ENCODE measurements at places on chromosomes 13 and 19. TPM values are rescaled to one million over a fixed set of nuclear protein-coding genes. Genes with fewer than 3 reads are reported as not detected.

GNA15 gene
- polyA plus RNA-seq = 1.8 TPM

DNA sequence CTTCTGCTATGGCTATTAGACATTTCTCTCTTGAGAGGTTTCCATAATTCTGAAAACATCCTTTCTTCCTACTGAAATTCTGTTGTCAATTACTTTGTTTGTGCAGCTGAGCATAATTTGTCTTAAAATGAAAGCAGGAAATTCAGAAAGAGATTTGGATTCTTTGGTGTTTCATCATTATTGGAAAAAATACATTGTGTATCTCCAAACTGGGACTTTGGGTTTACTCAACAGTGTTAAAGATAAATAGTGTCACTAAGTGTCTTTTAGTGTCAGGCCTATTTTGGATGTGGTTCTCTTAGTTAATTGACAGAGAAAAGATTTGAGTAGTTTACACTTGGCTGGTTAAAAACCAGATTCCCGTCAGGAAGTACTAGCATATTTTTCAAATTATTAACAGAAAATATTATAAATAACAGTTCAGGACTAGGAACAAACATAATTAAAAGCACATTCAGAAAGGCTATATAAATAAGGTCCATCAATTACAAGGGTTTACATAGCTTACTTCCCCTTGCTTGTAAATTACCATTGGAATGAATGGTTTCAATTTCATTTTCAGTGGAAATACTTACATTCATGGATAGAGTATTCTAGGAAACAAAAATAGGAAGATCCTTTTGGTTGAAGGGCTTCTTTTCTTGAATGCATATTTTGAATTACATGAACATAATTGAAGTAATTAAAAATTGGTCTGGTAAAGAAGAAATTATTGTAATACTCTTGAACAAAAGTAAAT is 483.1 kb downstream of the GPC6 start:
- peaks cover 1% of the 10 kb centered on the region for H3K36me3 ChIP-seq
- no peak for DNase-seq
- no peaks in the 10 kb centered on the region for H3K27me3 ChIP-seq
- no peak overlapping the region for H3K4me3 ChIP-seq
- H3K4me1 ChIP-seq = no peaks in the 10 kb centered on the region
- no peak overlapping the region for H3K27ac ChIP-seq

- no peaks in the 10 kb centered on the region for H3K27me3 ChIP-seq
- peak overlapping the region; percentile 53 for H3K27ac ChIP-seq
- H3K36me3 ChIP-seq = no peaks in the 10 kb centered on the region
These were observed 422 bp upstream of the MTUS2 start for GRCh38 chr13:28819735-28820098.

DNA sequence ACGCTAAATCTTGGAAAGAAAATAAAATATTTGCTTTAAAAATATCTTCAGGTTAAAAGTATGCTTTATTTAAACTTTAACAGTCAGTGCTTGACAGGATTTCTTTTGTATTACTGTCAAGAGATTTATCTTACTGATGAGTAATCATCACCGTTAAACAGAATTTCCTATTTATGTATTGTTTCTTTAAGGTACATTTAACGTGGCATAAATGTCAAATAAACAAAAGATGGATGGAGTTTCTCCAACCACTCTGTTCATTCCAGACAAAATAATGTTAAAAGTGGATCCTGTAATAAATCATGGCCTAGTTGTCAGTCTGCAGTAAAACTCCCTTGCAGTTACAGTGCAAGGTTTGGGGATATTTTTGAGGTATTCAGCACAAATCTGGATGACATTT is 298.3 kb downstream of the DIAPH3 start:
- H3K27me3 ChIP-seq = no peaks in the 10 kb centered on the region

DNA sequence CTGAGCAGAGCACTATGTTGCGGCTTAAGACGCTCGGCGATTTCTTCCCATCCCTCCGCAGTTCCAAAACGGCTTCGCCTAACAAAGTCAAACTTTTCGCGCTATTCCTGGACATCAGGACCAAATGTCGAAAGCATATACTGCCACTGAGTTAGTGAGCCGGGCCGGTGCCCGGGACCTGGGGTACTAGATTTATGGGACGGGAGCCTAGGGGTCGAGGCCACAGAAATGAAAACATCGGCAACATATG is 699 bp downstream of the RCBTB2 start:
- H3K36me3 ChIP-seq = no peaks in the 10 kb centered on the region
- H3K27ac ChIP-seq = peak overlapping the region; percentile 3
- H3K4me3 ChIP-seq = peak overlapping the region; percentile 44
- DNase-seq = no peak

CSNK1A1L gene
- not detected for polyA plus RNA-seq

- H3K4me3 ChIP-seq = no peak overlapping the region
- no peak for DNase-seq
- no peaks in the 10 kb centered on the region for H3K4me1 ChIP-seq
- no peak overlapping the region for H3K27ac ChIP-seq
- no peaks in the 10 kb centered on the region for H3K36me3 ChIP-seq
These were observed 5.2 kb upstream of the OR7A5 start for GRCh38 chr19:14840206-14840605.

DNA sequence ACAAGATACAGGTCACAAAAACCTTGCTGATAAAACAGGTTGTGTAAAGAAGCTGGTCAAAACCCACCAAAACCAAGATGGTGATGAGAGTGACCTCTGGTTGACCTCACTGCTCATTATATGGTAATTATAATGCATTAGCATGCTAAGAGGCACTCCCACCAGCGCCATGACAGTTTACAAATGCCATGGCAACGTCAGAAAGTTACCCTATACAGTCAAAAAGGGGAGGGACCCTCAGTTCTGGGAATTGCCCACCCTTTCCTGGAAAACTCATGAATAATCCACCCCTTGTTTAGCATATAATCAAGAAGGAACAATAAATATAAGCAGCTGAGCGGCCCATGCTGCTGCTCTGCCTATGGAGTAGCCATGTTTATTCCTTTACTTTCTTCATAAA is 434.1 kb downstream of the ZNF536 start:
- H3K27me3 ChIP-seq = no peaks in the 10 kb centered on the region
- H3K4me1 ChIP-seq = no peaks in the 10 kb centered on the region
- no peak for DNase-seq
- no peak overlapping the region for H3K27ac ChIP-seq
- no peaks in the 10 kb centered on the region for H3K36me3 ChIP-seq

LINGO3 gene
- polyA plus RNA-seq = not detected

GRCh38 chr13:63944911-63945310 is 2529.3 kb upstream of the PCDH20 start:
- H3K36me3 ChIP-seq = no peaks in the 10 kb centered on the region
- no peak for DNase-seq
- H3K4me3 ChIP-seq = no peak overlapping the region

MADCAM1 gene
- polyA plus RNA-seq = 0.50 TPM

MBD3L3 gene
- polyA plus RNA-seq = not detected

SMIM24 gene
- polyA plus RNA-seq = 0.67 TPM

GRCh38 chr19:46840498-46840942 is 10.1 kb downstream of the AP2S1 start:
- no peaks in the 10 kb centered on the region for H3K36me3 ChIP-seq
- no peak overlapping the region for H3K27ac ChIP-seq
- H3K4me1 ChIP-seq = no peaks in the 10 kb centered on the region
- no peaks in the 10 kb centered on the region for H3K27me3 ChIP-seq

DNA sequence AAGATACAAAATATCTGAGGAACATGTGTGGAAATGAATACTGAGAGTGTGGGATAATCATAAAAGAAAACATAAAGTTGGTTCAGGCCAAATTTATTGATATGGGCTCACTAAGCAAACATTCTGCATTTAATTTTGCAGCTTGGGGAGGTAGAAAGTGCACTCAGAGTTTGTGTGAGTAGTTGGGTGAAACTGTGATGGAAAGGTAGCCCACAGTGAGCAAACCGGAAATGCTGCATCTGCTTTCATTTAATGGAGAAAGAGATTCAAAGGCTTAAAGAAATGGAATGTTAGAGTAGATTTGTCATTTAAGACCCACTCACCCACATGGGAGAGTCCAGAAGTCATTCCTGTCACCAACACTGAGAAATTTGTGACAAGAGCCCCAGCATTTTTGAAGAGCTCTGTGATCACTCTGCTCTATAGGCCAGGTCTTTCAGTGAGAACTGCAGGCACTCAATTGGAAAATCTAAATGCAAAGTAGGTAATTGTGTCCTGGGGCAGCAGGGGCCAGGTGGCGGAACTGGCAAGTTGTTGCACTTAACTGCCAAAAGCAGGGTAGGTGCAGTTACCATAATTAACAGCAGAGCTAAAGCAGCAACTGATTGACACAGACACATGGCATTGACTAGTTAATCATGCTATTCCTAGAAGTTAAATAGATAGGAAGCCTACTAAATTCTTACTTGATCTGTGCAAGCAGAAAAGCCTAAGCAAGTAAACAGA is 1228.3 kb upstream of the PCDH20 start:
- H3K27ac ChIP-seq = no peak overlapping the region
- no peaks in the 10 kb centered on the region for H3K36me3 ChIP-seq
- H3K4me1 ChIP-seq = no peaks in the 10 kb centered on the region
- DNase-seq = no peak
- no peaks in the 10 kb centered on the region for H3K27me3 ChIP-seq

C19orf18 gene
- not detected for polyA plus RNA-seq

- H3K27me3 ChIP-seq = no peaks in the 10 kb centered on the region
- H3K27ac ChIP-seq = no peak overlapping the region
- no peak for DNase-seq
- H3K4me1 ChIP-seq = no peaks in the 10 kb centered on the region
- H3K4me3 ChIP-seq = no peak overlapping the region
These were observed 16.7 kb downstream of the PIP5K1C start for GRCh38 chr19:3683405-3684053.

DNA sequence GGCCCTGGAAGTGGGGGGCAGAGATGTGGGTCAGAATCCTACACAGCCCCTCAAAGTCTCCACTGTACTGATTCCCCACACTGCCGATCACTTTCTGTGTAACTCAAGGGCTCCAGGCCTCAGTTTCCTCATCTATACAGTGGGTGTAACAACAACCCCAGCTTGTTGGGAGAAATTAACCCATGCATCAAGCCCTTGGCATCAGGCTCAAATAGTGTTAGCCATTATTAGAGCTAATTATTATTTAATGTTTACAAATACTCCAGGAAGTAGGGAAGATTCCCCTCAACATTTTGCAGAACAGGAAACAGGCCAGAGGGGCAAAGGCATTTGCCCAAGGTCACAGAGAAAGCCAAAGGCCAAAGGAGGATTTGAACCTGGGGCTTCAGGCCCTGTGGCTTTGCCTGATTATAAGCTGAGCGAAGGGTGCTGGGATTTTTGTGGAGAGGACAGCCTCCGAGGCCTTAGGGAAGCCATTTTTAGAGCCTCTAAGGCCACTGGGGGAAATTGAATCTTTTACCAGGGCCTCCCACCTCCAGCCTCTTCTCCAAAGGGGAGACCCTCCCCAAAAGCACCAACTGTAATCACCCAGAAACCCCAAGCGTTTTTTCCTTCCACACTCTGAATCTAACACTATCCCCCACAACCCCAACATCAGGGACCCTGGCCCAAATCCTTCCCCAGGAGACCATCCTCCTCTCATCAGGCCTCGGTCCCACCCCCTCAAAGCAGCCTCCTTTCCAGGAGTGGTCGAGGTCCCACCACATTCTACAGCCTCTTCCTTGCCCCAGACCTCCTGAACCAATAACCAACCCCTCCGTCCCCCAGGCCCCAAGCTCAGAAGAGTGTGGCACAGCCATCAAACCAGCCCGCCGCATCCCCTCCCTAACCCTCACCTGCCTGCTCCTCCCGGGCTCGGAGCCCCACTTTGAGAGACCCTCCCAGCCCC is 1.1 kb downstream of the FKBP8 start:
- H3K4me1 ChIP-seq = no peaks in the 10 kb centered on the region
- peak overlapping the region; percentile 99 for H3K4me3 ChIP-seq
- no peaks in the 10 kb centered on the region for H3K27me3 ChIP-seq

- DNase-seq = no peak
- H3K4me3 ChIP-seq = no peak overlapping the region
- no peaks in the 10 kb centered on the region for H3K27me3 ChIP-seq
- no peaks in the 10 kb centered on the region for H3K36me3 ChIP-seq
- no peaks in the 10 kb centered on the region for H3K4me1 ChIP-seq
These were observed 225.9 kb downstream of the OLFM4 start for GRCh38 chr13:53254500-53254899.

DNA sequence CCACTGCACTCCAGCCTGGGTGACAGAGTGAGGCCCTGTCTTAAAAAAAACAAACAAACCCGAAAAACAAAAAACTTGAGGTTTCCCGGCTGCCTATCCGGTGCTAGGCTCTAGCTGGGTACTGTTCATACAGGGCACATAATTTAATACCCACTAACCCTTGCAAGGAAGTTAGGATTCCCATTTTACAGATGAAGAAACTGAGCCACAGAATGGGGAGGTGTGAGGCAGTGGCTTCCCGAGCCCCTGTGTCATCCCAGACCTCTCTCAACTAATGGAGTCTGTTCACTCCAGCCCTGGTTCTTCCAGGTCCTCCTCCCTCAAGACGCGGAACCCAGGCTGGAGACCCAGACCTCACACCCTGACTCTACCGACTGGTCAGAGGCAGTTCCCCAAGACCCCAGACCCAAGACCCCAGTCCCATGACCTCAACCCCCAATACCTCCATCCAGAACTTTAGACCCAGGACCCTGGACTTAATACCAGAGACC is 576 bp downstream of the APBA3 start:
- no peaks in the 10 kb centered on the region for H3K36me3 ChIP-seq
- peak overlapping the region; percentile 56 for H3K27ac ChIP-seq
- no peak for DNase-seq
- peak overlapping the region; percentile 98 for H3K4me3 ChIP-seq
- no peaks in the 10 kb centered on the region for H3K27me3 ChIP-seq

DNA sequence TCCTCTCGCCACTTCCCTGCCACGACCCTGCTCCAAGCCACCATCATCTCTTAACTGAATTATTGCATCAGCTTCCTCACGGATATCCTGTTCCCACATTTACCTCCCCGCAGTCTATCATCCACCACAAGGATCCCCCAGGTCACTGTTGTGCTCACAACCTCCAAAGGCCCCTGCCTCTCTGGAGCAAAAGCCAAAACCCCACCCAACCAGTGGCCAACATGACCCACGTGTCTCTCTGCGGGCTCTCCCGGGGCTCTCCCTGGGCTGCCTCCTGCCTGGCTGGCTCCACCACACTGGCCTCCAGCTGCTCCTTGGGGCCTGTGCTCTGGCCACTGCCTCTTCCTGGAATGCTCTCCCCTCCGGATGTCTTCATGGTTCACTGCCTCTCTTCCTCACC is 809.3 kb downstream of the UQCRFS1 start:
- H3K4me3 ChIP-seq = no peak overlapping the region
- DNase-seq = no peak
- no peaks in the 10 kb centered on the region for H3K4me1 ChIP-seq

GRCh38 chr19:46288896-46289588 is 7.8 kb upstream of the HIF3A start:
- H3K36me3 ChIP-seq = no peaks in the 10 kb centered on the region
- no peak overlapping the region for H3K4me3 ChIP-seq
- H3K27me3 ChIP-seq = no peaks in the 10 kb centered on the region
- H3K4me1 ChIP-seq = no peaks in the 10 kb centered on the region

NCAN gene
- not detected for polyA plus RNA-seq
